ENCODE measurements at places on chromosomes 7 and 10.
A peak's percentile ranks its signal among the peaks of the same experiment; 100 is the strongest.

- no peak for DNase-seq
Observed at GRCh38 chr10:114703377-114704107, 45.5 kb upstream of the ABLIM1 start.

GRCh38 chr7:102047-102711, 90.2 kb upstream of the FAM20C start:
- DNase-seq = no peak

DNA sequence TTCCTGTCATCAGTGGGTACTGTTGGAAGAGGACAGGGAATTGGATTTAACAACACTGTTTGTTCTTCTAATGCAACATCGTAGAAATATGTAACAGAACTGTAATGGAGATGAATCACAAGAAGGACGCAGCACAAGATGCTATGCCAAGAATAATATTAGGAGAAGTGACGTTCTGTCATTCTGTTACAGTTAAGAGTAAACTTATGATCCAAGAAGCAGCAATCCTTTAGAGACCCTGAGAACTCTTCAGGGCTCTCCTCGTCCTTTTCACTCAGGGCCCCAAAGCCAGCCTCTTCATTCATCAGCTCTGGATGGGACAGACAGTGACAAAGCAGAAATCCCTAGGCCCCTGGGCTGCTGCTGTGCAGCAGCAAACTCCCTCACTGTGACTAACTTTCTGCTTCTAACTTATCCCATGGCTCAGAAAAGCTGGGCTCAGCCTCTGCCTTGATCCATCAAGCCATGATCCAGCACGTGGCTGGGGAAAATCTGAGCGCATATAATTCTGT, 8.7 kb upstream of the IL6 start:
- no peak for DNase-seq

GRCh38 chr7:51666751-51667150, 350.1 kb upstream of the COBL start:
- DNase-seq = no peak

DNA sequence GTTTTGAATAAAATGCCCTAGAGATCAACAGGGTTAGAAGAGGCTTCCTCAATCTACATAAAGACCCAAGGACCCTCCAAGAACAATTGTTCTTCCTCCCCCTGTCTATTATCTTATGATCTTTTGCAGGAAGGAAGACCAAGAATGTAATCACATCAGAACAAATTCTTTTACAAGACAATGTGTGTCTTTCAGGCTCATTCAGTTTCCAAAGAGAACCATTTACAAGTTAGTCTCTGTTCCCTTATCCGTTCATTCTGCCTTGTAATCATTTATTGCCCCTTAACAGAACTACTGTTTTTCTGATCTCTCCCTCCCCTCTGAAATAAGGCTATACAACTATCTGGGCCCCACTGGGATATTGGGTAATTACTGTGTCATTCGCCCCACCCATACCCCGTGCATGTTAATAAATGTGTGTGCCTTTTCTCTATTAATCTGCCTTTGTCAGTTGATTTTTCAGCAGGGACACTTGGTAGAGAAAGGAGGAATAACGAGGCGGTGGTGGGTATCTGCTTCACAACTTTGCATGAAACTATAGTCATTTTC, 5.7 kb upstream of the MKRN1 start:
- DNase-seq = no peak

DNA sequence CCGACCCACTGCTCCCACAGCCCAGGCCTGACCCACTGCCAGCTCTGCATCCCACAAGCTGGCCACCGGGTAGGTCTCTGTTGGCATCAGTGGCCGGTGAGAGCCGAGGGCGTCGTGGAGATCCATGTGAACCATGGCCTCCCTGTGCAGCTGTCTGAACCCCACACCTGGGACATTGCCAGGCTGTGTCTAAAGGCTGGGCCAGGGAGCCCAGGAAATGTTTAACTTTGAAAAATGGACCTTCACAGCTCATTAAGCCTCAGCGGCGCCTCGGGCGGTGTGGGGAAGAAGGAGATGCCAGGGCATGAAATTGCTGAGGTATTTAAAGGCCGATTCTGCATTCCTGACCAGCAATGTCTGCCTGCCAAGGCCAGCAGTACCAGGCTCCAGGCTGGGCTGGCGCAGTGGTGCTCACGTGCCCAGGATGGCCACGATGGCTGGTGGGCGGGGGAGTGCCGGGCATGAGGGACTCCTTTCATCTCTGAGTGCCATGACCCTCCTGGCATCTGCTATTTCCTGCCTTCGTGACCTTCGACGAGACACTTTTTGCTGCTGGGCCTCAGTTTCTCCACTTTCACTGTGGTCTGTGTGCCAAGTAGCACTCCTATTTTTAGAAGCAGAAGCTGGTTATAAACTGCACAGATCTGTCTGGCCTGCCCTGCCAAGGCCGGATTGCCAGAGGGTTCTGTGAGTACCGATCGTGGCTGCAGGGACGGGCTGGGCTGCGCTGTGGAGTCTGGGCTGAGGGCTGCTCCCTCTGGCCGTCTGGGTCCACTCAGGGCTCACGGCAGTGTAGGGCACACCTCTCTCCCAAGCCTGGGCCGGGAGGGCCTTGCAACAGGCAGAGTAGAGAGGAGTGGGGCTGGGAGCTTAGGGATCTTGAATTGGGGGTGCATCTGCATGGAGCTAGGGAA, 21.8 kb downstream of the ELFN1 start:
- DNase-seq = no peak

DNA sequence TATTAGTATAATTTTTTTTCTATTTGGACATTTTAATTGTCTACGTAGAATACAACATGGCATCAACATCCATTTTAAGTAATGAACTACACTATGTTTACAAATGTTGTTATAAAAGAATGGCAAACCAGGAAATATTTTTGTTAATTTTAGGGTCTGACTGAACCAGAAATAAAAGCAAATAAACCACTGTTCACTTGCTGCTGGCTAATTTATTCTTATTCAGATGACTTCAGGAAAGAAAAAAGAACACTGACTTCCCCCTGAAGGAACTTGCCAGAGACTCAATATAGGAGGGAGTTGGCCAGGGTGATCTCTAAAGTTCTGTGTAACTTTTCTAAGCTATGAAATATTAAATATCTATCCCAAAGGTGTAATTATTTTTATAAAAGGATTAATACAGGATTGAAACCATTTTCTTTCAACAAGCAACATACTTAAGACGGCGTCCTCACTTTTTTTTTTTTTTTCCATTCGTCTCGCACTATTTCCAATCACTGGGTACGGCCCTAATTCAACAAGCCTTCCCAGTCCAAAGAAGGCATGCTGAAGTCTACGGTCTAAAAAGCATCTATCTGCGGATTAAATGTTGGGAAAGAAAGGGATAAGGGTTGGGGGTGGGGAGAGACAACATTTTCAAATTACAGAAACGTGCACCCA, 1.2 kb downstream of the USP6NL start:
- no peak for DNase-seq

DNA sequence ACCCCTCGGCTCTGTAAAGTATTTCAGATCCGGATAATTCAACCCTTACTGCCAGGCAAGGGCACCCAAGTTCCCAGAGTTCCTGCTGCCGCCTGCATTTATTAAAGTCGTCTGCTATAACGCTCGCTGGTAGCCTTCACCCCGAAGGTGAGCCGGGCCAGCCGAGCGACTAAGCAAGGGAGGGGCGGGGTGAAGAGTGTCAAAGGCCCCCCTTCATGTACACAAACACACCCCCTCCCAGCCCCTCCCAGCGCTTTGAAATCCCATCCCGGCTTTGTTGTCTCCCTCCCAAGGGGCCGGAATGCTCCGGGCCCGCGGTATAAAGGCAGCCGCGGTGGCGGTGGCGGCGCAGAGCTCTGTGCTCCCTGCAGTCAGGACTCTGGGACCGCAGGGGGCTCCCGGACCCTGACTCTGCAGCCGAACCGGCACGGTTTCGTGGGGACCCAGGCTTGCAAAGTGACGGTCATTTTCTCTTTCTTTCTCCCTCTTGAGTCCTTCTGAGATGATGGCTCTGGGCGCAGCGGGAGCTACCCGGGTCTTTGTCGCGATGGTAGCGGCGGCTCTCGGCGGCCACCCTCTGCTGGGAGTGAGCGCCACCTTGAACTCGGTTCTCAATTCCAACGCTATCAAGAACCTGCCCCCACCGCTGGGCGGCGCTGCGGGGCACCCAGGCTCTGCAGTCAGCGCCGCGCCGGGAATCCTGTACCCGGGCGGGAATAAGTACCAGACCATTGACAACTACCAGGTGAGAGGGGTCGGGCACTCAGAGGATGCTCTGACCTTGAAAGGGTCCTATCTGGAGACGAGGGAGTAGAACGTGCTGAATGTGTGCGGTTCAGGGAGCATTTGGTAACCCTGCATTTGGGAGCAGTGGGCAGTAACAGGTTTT, at the start of gene DKK1:
TSS of gene DKK1 (plus strand) at position 349 of the 889 bp plus-strand sequence. CDS start at position 503, 154 bp downstream.
- DNase-seq = peak; percentile 30

DNA sequence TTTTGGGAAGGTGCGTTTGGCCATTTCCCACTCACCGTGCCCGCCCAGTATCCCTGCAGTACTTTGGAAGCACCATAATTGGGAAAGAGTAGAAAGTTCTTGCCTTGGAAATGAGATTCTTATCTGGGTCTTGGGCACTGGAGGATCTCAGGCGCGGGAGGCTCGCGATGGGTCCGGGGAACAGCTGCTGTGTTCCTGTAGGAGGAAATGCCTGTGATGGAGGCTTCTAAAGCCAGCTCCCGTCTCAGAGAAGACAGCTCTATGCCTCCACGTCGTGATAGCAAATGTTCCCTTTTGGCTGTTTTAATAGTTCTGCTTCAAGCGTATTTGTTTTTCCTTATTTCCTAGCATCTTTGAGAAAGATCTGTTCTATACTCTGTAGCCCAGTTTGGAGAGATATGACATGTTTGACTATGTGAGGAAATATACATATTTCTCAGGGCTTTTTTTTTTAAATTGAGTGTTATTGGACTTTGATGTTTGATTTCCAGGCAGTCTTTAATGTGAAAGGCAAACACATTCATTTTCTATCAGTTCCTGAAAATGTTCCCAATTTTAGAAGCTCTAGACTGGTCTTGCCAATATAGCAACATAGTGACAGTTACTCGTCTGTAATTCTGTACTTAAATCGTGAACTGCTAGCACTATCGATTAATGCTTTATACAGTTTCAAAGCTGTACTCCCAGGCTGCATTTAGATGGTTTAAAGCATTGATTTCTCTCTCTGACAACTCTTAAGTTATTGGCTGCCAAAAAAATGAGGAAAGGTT, 280.8 kb downstream of the DPP6 start:
- DNase-seq = no peak

DNA sequence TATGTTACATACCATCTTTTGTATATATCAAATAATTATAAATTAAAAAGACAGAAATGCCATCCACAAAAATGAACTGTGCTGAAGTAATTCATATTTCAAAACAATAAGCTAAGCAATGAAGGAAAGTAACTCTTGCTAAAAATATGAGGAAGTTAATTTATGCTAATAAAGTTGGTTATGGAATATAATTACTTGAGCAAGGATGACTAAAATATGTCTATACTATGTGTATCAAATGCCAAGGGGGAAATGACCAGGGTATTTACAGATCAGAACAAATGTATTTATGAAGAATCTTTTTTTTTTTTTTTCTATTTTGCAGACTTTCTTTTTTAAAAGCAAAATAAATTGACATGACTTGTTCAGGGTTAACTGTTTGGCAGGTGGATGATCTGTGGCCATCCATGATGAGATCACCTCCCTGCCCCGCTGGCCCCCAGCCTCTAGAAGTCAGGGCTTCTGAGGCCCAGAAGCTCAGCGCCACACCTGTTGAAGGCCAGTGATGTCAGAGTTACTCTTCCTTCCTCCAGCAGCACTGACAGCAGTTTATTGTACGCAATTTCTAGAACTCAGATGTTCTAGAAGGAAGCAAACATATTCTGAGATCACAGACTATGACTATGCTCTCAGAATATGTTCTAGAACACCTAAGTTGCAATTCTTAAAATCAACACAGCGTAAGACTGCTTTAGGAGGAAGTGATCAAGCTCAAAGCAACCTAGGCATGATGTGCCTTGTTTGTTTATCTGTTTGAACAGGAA, 196.1 kb upstream of the KLF14 start:
- DNase-seq = no peak

DNA sequence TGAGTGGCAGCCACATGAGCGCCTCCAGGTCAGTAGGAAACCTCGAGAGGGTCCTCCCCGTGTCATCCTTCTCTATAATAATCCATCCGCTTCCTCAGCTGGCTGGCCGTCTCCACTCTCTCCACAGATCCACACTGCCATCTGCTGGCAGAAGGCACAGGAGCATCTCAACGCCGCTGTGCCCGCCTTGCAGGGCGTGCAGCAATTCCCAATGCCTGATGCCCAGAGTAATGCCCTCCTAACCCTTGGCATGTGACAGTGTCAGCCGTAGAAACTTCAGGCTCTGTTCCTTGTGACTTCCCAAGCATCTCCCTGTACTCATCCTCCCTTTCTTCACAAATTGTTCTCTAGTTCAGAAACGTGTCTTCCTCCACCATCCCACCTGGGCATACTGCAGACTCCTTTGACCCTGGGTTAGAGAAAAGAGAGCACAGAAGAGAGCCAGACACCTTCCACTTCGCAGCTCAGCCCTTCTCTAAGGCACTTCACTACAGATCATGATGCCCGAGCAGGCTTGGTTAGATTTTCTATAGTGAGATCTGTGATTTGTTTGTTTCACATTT, 70.8 kb downstream of the XPNPEP1 start:
- DNase-seq = peak; percentile 66

- no peak for DNase-seq
Observed at GRCh38 chr10:121655254-121656144, 57.3 kb upstream of the FGFR2 start.

- no peak for DNase-seq
Observed at GRCh38 chr10:34690383-34691049, 124.6 kb downstream of the PARD3 start.

DNA sequence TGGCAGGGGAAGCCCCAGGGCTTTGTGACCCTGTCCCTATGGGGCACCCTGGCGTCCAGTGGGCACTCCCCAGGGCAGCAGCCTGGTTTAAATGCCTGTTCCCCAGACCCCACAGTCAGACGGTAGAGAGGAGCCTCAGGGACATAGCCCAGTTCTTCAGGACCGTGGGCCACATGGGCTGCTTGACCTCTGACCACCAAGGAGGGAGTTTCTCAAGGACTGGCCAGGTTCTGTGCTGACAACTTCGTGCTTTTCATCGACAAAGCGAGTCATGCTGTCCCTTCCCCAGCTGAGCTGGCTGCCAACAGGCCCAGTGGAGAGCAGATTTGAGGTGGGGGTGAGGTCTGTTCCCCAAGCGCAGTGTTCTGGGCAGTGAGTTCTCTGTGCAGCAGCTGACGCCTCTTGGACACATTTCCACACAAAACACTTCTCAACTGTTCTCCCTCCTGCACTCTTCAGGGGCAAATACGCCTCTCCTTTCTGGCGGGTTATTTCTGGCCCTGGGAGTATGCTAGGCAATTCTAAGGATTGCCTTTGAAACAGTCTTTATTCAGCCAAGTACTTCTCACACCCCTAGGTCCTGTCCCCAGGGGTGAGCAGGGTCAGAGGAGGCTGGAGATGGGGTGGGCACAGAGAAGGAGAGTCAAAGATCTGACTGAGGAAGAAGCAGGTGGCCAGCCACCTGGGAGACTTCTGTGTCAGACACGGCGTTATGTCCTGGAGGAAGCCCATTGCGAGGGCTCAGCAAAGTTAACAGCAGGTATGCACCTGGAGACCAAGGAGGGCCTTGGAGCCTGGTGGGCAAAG, 57.3 kb upstream of the CAMK2B start:
- no peak for DNase-seq

- no peak for DNase-seq
Observed at GRCh38 chr10:13809427-13809826, 222.7 kb downstream of the PRPF18 start.

GRCh38 chr10:116015583-116016333, 257.2 kb downstream of the GFRA1 start:
- DNase-seq = no peak

Data from activated T-cell treated with anti-CD3 and anti-CD28 coated beads for 48 hours (primary cell).